ENCODE measurements at places on chromosomes 4 and X. TPM values are rescaled to one million over a fixed set of nuclear protein-coding genes. Genes with fewer than 3 reads are reported as not detected.

GLRB gene
- not detected for polyA plus RNA-seq

MAGEB17 gene
- polyA plus RNA-seq = not detected

TMEM150C gene
- 0.07 TPM for polyA plus RNA-seq

ADAM29 gene
- polyA plus RNA-seq = not detected
